Aorta (tissue), 5 donors: ENCODE measurements at places on chromosomes 13 and 19.

GRCh38 chr19:40231544-40232424 is 5.3 kb upstream of the CCNP start:
- no peak for DNase-seq

DNA sequence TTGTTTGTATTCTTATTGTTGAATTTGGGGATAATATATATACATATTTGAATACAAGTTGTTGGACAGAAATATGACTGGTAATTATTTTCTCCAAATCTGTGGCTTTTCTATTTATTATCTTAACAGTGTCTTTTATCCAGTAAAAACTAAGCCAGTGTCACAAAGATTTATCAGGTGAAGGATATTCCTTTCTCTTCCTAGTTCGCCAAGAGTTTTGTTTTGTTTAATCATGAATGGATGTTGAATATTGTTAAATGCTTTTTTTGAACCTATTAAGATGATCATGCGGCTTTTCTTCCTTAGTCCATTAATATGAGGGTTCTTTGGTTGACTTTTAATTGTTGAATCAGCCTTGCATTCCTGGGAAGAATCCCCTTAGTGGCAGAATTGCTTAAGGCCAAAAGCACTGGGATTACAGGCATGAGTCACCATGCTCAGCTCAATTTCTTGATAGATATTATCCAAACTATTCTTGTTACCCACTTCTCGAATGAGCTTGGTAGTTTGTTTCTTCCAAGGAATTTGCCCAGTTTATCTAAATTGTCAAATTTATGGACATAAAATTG is 53.3 kb downstream of the TEX26 start:
- no peak for DNase-seq

GRCh38 chr13:23901365-23901764 is 4.1 kb upstream of the C1QTNF9B start:
- no peak for DNase-seq

DNA sequence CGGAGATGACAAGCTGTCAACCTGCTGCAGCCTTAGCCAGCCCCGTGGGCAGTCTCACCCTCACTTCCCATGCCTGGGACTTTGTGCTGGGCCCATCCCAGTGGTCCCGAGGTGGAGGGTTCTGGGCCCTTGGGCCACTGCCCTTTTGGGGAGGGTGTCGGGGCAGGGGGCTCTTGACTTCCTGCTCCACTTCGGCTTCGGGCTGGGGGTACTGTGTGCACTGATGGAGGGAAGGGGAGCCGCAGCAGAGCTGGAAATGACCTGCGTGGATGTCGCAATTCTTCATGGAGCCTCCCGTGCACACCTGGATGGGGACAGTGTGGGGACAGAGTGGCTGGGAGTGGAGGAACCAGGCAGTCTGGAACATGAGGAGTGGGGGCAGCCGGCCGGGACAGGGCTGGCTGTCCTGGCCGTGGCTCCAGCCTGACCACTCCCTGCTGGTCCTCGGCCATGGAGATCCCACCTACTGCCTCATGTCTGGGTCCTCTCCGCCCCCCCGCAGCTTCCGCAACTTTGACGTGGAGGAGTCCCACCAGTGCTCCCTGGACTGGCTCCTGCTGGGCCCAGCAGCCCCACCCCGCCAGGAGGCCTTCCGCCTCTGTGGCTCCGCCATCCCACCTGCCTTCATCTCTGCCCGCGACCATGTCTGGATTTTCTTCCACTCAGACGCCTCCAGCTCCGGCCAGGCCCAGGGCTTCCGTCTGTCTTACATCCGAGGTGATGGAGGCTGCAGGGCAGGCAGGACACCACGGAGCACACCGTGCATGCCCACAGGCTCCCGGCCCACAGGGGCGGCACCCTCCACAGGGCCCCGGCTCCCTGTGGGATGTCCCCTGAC is 10.2 kb downstream of the LRP3 start:
- DNase-seq = no peak

DNA sequence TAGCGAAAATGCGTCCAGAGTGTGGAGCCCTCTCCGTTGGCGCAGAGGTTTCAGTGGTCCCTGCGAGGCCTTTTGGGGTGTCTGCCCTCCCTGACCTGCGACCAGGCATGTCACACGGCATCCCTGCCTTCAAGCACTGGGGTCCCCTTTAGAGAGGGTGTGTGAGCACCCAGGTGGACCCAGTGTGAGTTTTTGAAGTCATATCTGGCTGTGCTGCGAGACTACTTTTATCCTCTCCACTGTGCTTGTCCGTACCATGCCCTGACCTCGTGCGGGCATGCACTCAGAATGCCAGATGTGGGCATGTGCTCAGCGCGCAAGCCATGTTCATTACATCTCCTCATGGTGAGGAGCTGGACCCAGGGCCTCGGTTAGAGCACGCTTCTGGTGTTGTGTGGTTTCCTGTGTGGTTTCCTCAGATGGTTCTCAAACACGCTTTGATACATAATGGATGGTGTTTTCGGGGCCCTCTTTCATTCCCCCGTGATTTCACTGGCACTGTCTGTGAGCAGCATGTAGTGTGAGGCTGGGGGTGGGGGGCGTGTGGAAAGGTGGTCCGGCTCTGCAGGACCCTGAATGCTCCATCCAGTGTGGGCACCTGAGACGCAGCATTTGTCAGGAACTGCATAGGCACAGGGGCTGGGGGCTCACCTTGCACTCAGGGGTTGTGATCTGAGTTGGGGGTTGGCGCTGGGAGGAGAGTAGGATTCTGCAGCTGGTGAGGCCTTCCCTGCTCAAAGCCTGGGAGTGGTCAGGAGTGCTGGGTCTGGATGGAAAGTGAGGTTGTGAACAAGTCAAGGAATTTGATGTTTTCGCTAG is 2.3 kb downstream of the TFDP1 start:
- DNase-seq = no peak

- no peak for DNase-seq
These were observed 1736.2 kb downstream of the SLITRK5 start for GRCh38 chr13:89407357-89407756.

DNA sequence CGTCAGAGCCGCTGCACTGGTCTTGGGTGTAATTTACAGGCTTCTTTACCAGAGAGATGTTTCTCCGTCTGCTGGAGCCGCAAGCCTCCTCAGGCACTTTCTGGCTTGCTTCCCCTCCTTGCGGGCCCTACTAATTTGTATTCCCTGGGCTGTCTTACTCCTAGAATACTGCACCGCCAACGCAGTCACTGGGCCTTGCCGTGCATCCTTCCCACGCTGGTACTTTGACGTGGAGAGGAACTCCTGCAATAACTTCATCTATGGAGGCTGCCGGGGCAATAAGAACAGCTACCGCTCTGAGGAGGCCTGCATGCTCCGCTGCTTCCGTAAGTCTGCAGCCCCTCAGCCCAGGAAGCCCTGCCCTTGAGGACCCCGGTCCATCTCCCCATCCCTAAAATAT is 14.1 kb upstream of the C19orf33 start:
- no peak for DNase-seq

GRCh38 chr19:35090506-35091214 is 25.0 kb upstream of the FXYD3 start:
- no peak for DNase-seq
